IMR-90 (cell line): ENCODE measurements at places on chromosomes 11 and 22. TPM values are rescaled to one million over a fixed set of nuclear protein-coding genes. Genes with fewer than 3 reads are reported as not detected.
A peak's percentile ranks its signal among the peaks of the same experiment; 100 is the strongest.

DNA sequence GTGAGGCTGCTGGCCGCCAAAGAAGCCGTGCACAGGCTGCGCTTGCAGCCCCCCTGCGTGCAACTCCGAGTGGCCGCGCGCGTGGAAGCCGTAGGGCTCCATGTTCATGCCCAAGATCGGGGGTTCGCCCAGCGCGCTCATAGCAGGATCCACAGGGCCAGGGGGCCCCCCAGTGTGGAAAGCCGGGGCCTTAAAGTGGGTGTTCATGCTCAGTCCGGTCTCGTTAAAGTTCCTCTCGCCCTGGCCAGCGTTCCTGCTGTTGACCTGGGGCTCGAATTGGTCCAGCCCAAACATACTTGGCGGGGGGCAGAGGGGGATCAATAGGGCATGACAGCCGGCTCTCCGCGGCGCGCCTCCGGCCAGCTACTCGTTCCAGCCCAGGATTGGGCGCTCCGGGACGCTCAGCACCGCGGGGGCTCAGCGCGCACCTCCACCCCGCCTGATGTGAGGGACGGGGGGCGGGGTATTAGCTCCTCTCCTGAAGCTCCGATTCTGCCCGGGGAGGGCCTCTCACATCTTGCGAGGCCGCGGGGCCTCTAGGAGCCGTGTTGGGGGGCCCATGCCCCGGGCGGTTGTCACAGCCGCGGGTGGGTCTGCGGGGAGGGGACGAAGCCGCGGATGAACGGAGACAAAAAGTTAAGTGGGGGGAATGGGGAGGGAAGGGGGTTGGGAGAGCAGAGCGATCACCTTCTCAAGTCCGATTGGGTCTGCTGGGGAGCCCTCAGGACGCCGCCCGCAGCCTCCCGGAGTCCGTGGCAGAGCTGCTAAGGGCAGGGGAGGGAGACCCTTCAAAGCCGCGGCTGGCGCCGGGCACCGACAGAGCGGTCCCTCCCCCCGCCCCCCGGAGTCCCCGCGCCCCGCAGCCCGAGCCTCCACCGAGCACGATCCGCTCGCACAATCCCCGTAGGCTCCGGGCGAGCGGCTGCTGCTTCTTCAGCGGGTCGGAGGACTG lies 1.0 kb downstream of the MN1 start:
- no peaks in the 10 kb centered on the region; the same call in 1 of the 2 replicates for H3K27me3 ChIP-seq
- H3K36me3 ChIP-seq: peaks cover 23% of the 10 kb centered on the region; the same call in 1 of the 2 replicates

DNA sequence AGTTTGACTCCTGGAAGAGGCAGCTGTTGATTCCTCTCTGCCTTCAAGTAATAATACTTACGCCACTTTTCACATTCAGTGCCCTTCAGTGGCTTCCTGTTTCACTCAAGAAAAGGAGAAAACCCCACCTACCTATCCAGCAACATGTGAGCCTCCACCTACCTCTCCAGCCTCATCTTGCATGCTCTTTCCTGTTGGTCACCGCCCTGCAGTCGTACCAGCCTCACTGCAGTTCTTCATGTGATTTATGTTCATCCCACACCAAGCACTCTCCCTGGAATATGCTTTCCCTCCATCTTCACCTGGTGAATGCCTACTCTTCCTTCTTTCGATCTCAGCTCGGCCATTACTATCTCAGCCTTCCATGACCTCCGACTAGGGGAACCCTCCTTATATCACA lies 21.8 kb upstream of the YWHAH start:
- DNase-seq: no peak
- peaks cover 15% of the 10 kb centered on the region for H3K27me3 ChIP-seq
- no peak overlapping the region for H3K27ac ChIP-seq
- no peaks in the 10 kb centered on the region for H3K36me3 ChIP-seq
- no peak overlapping the region for H3K4me3 ChIP-seq
- H3K4me1 ChIP-seq: no peaks in the 10 kb centered on the region

GRCh38 chr11:6602096-6602940 lies 1.1 kb downstream of the RRP8 start:
- peak overlapping the region; percentile 36 for H3K27ac ChIP-seq
- peak overlapping the region; percentile 90 for H3K4me3 ChIP-seq
- no peak for DNase-seq

GRCh38 chr11:73940801-73941570 lies 9.8 kb upstream of the DNAJB13 start:
- H3K27me3 ChIP-seq: no peaks in the 10 kb centered on the region; the same call in none of the 2 replicates
- no peaks in the 10 kb centered on the region for H3K4me1 ChIP-seq
- no peak for DNase-seq
- H3K36me3 ChIP-seq: no peaks in the 10 kb centered on the region

DNA sequence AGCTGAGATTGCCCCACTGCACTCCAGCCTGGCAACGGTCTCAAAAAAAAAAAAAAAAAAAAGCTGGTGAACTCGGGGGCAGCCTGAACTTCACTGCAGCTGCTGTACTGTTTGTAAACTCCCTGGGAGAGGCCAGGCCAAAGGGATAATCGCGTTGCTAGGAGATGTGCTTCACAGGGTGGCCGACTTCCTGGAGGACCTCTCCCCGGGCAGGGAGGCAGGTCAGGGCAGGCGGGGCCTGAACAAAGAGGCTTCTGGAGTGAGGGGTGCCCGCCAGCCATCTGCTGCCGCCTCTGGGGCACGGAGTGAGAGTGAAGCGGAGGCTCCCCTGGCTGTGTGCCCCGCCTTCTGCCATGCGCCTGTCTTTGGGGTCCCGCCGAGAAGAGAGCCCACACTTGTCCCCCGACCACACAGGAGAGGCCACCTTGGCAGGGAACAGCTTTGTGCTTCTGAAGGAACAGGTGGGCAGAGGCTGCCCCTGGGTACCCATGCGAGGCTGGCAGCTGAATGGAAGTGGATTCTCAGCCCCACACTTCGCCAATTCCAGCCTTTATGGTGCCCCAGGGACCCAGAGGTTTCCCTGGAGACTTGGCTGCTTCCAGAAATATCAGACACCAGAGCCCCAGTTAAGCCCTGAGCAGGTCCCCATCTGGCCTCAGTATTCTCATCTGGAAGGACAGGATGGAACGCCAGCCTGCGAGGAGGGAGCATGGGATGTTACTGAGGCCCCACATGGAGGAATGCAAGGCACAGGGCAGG lies 29.6 kb downstream of the TMEM184B start:
- H3K4me3 ChIP-seq: no peak overlapping the region
- H3K36me3 ChIP-seq: peaks cover 32% of the 10 kb centered on the region
- peaks cover 38% of the 10 kb centered on the region for H3K4me1 ChIP-seq
- DNase-seq: peak; percentile 78
- H3K27ac ChIP-seq: peak overlapping the region; percentile 34

Gene DDI1
- polyA plus RNA-seq: not detected in 2 replicates

Gene BTBD18
- not detected in 2 replicates for polyA plus RNA-seq

DNA sequence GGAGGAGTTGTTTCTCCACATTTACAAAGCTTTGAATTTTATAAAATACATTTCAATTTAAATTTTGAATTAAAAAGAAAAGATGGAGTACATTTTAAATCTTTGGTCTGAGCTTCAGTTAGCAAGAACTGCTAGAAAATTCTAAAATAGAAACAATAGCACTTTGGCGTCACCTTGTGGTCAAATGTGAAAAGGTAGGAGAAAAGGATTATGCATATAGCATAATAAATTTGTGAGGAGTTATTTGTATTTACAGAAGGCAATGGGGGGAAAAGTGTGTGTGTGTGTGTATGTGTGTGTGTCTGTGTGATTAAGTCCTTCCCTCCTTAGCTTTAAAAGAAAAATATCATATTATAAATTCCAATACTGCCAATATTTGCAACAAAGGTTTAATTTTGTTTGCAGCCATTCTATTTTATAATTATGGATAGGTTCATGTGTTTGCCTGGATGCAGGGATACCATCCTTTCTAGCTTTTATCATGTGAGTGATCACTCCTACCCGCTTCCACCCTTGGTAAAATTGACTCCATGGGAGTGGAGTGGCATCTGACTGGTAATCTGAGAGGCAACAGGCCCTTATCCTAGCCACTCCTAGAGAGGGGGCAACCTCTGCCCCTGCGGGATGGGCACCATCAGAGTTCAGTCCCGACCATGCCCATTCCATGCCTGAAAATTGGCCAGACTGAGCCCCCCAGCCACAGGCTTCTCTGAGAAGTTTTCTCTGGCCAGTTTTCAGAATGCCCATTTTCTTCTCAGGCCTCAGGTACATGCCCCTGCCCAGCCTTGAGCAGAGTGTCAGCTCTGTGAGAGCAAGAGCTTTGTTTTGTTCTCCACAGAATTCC lies 13.6 kb upstream of the LGR4 start:
- H3K27me3 ChIP-seq: no peaks in the 10 kb centered on the region
- H3K4me3 ChIP-seq: no peak overlapping the region
- H3K27ac ChIP-seq: no peak overlapping the region
- peak; percentile 61 for DNase-seq
- no peaks in the 10 kb centered on the region for H3K4me1 ChIP-seq

- DNase-seq: no peak
- no peak overlapping the region for H3K4me3 ChIP-seq
- peaks cover 8% of the 10 kb centered on the region for H3K4me1 ChIP-seq
These were observed 116.6 kb upstream of the TOP3B start for GRCh38 chr22:22099194-22099486.

DNA sequence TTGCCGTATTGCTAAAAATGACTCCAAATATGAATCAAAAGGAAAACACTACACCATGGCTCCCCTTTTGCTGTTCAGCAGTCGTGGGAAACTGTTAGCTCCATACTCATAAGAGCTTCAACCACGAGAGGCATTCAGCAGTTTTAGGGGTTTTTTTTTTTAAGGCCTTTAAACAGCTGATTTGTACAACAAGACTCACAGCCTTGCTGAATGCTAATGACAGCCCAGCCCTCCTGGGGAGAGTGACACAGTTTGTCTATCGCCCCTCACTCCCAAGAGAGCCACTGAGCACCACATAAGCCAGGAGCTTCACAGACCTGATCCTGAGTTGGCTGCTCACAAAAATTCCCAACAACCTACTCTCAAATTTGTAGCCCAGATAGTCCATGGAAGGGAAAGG lies 32.4 kb downstream of the GALNT18 start:
- H3K4me3 ChIP-seq: no peak overlapping the region
- H3K4me1 ChIP-seq: peaks cover 2% of the 10 kb centered on the region
- DNase-seq: no peak
- no peak overlapping the region for H3K27ac ChIP-seq
- H3K36me3 ChIP-seq: no peaks in the 10 kb centered on the region

Gene MAPK8IP2
- polyA plus RNA-seq: 0.14 and 0.22 TPM in 2 replicates

Gene DLG2
- 0.22 and 0.31 TPM in 2 replicates for polyA plus RNA-seq

- H3K27ac ChIP-seq: no peak overlapping the region
- no peak overlapping the region for H3K4me3 ChIP-seq
- no peak for DNase-seq
- H3K27me3 ChIP-seq: no peaks in the 10 kb centered on the region
These were observed 54.6 kb upstream of the IGLL5 start for GRCh38 chr22:22833059-22833458.

DNA sequence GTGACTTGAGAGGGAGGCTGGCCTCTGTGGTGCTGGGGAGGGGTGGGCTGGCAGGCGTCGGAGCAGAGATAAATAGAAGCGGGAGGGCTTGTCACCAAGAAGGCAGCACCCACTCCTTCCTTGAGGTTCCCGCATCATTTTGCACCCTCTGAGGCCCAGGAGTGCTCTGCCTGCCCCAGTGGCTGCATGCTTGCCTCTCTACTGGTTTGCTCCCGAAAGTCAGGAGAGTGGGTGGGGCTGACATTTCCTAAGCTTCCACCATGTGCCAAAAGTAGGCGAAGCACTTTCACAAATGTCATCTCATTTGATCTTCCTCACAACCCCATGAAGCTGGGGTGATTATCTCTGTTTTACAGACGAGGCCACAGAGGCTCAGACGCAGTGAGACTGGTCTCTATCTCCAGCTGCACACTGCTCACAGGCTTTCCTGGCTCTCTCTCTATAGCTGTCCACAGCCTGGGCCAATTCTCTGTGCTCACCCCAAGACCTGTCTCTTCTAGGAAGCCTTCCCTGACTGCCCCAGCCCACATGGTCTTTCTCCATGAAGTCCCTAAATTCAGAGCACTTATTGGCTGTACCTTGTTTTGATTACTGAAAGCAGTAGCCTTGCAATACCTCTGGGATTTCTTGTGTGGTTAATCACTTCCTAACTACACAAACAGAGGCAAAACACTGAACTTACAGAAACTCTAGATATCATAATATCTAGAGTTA lies 2.6 kb upstream of the UCP3 start:
- H3K4me3 ChIP-seq: no peak overlapping the region
- peak; percentile 38 for DNase-seq
- no peak overlapping the region for H3K27ac ChIP-seq
- no peaks in the 10 kb centered on the region for H3K27me3 ChIP-seq
- H3K36me3 ChIP-seq: peaks cover 3% of the 10 kb centered on the region; the same call in 1 of the 2 replicates

DNA sequence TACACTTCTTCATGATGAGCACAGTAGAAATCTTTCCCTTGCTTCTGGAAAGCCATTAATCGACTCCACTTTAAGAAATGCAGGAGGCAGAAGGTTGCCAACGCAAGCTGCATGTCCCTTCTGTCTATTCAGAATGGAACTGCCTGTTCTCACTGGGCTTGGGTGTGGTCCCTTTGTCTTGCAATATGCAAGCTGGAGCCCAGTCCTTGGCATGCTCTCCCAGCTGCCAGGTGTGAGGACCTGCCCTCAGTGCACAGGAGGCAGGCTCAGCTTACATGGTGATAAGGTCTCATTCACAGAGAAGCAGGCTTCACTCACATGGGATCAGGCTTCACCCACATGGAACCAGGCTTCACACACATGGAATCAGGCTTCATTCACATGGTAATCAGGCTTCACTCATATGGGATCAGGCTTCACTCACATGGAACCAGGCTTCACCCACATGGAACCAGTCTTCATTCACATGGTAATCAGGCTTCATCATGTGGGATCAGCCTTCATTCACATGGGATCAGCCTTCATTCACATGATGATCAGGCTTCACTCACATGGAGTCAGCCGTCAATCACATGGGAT lies 59.2 kb upstream of the USP47 start:
- H3K27ac ChIP-seq: no peak overlapping the region
- no peaks in the 10 kb centered on the region for H3K36me3 ChIP-seq
- H3K4me1 ChIP-seq: no peaks in the 10 kb centered on the region
- H3K4me3 ChIP-seq: no peak overlapping the region

Gene NCAM1
- 0.09 TPM in 1 of 2 replicates, not detected in the other for polyA plus RNA-seq

DNA sequence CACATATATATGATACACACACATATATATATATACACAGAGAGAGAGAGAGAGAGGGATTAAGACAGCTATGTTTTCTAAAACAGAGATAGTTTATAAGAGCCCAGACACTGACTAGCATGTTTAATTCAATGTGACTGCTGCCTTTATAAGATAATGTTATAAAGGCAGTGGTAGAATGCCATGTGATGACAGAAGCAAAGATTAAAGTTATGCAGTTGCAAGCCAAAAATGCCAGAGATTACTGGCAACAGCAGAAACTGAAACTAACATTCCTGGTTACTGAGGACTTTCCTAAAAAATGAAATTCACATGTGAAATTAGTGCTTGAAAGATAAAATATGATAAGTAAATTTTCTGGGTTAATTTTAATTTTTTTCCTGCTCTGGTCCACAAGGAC lies 1888.9 kb downstream of the LRRC4C start:
- H3K4me1 ChIP-seq: no peaks in the 10 kb centered on the region
- no peaks in the 10 kb centered on the region for H3K27me3 ChIP-seq
- H3K36me3 ChIP-seq: no peaks in the 10 kb centered on the region
- no peak overlapping the region for H3K27ac ChIP-seq

GRCh38 chr11:115712296-115712695 lies 208.1 kb upstream of the CADM1 start:
- no peak overlapping the region for H3K27ac ChIP-seq
- peaks cover 20% of the 10 kb centered on the region for H3K27me3 ChIP-seq
- no peaks in the 10 kb centered on the region for H3K36me3 ChIP-seq
- H3K4me1 ChIP-seq: peaks cover 6% of the 10 kb centered on the region; the same call in 1 of the 2 replicates
